ENCODE measurements at places on chromosomes 13 and 19.

DNA sequence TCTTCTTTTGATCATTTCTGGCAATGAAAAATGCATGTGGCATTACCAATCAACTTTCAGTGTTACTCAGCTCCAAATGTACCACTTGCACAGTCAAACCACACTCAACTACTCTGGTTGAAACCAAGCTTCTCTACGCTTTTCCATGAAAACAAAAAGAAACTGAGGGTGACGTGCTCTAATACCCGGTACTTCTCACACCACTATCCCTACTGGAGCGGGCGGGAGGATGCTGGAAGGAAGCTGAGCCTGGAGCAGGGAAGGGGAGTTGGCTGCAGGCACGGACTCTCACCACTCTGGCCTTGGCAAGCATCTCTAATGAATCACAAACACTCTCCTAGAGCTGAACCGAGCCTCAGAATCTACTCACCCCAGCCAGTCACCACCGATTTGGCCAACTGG is 48.2 kb downstream of the STK24 start:
- no peak for DNase-seq

DNA sequence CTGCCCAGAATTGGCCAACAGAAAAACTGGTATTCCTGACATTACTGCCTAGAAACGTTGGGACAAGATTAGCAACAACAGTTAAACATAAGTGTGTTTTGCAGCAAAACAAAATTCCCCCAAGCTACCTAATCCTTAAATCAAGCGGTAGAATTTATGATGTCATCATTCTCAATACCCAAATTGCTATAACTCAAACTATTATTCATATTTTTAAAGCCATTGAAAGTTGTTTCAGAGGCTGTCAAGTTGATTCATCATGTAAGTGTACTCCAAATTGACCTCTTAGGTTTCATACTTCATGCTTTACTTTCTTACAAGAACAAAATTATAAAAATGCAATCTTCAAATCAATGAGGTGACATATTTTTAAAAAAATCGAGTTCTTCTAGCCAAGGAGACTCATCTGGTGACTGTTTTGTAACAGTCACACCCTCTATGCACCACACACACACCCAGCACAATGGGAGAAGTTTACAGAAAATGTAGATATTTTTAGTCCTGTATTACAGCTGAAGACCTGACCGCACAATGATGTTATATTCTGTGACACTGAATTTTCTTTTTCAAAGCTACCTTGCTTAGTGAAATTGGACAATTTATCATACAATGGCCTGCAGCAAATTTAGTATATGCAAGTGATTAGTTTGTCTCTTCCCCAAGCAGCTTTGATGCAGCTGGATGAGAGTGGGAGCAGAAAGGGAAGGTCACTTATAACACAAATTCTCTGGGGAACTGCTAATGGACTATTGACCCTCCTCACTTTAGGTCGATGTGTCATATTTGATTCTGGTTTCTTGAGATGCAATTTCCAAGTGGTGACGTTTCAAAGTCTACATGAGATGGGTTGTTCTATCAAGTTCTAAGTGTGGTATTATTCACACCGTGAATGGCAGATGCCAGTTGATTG is 345.3 kb upstream of the OBI1 start:
- no peak for DNase-seq

- no peak for DNase-seq
Measured at GRCh38 chr13:46165485-46166223, 16.3 kb downstream of the LCP1 start.

GRCh38 chr19:2883686-2884439 is 16.7 kb downstream of the ZNF556 start:
- DNase-seq: no peak

GRCh38 chr19:6279620-6279930 is 200 bp downstream of the MLLT1 start:
- DNase-seq: no peak

DNA sequence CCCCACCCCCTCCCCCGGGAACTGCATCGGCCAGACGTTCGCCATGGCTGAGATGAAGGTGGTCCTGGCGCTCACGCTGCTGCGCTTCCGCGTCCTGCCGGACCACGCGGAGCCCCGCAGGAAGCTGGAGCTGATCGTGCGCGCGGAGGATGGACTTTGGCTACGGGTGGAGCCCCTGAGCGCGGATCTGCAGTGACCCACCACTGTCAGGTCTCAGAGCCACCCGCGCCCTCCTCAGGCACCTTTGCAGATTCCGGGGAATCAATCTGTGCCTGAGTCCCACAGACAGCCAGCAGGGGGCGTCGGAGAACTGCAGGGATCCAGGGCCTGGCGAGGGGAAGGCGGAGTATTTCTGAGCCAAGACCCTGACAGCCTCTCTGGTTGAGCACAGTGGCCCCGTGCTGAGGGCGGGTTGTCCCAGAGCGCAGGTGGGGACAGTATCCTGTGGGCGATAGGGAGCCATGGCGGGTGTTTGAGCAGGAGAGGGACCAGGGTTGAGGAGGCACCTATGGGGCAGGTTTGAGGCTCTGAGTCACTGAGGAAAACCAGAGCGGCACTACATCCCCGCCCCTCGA is 30.4 kb upstream of the CYP4F8 start:
- DNase-seq: no peak

GRCh38 chr13:26742691-26743358 is 17.8 kb downstream of the GPR12 start:
- no peak for DNase-seq

GRCh38 chr13:97696921-97697320 is 256.6 kb upstream of the IPO5 start:
- no peak for DNase-seq

- DNase-seq: no peak
Measured at GRCh38 chr19:57319869-57320179, 448 bp upstream of the ZNF543 start.

DNA sequence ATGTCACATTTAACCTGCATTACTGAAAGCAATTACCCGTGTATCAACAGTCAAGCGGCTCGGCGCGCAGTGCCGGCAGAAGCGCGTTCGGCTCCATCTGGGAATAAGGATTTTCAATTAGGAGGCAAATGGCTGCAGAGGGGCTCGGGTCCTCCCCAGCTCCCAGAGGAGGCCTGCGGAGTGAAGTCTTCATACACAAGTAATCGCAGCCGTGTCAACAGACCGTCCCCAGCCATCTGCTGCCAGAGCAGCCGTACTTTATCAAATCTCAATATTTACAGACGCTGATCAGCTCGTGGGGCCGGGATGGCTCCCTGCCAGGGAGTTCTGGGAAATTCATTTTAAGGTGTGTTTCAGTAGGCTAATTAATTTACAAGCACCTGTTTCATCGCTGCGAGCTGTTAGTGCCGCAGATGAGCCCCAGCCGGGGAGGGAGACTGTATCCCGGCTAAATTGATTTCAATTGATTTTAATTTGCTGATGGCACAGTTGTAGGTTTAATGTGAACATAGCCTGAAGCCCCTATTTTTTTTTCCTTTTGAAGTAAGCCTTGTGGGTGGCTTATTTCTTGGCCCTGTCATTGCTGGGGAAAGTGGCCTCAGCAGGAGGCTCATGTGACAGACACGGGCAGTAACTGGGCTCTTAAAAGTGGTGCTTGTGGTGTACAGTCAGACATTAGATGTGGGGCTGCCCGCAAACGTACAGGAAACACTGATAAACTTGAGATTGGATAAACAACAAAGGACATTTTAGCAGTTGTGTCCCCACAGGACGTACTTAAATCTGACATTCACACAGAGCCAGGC is 252.7 kb downstream of the TEX29 start:
- DNase-seq: no peak

DNA sequence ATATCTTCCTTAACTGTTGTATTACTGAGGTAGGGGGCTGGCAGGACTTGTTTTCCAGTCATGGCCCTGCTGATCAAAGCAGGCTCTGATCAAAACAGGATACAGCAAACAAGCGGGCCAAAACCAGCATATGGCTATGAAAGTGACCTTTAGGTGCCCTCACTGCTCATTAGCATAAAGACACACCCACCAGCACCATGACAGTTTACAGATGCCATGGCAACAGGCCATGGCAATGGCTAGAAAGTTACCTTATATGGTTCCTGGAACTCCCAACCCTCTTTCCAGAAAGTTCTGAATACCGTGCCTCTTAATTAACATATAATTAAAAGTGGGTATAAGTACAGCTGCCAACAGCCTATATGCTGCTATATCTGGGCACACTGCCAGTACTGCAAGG is 551.4 kb upstream of the SGCG start:
- no peak for DNase-seq

- DNase-seq: no peak
Measured at GRCh38 chr13:44402899-44403445, 29.3 kb downstream of the SERP2 start.

DNA sequence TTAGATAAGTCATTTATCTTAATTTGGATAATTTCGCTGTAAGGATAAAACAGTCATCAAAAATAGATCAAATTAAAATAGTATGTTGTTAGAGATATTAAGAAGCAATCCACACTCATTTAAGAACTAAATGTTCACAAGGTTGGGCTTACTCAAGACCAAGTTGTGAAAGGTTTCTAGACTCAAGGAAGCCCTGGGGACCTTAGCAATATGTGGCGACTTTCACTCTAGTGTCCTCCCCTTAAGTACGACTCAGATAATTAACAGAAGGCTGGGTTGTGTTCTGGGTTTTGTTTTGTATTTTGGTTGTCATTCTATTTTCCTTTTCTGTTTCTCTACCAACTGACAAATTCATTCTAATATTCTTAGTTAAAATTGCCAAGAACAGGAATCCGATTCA is 1008.0 kb downstream of the PCDH9 start:
- DNase-seq: no peak

DNA sequence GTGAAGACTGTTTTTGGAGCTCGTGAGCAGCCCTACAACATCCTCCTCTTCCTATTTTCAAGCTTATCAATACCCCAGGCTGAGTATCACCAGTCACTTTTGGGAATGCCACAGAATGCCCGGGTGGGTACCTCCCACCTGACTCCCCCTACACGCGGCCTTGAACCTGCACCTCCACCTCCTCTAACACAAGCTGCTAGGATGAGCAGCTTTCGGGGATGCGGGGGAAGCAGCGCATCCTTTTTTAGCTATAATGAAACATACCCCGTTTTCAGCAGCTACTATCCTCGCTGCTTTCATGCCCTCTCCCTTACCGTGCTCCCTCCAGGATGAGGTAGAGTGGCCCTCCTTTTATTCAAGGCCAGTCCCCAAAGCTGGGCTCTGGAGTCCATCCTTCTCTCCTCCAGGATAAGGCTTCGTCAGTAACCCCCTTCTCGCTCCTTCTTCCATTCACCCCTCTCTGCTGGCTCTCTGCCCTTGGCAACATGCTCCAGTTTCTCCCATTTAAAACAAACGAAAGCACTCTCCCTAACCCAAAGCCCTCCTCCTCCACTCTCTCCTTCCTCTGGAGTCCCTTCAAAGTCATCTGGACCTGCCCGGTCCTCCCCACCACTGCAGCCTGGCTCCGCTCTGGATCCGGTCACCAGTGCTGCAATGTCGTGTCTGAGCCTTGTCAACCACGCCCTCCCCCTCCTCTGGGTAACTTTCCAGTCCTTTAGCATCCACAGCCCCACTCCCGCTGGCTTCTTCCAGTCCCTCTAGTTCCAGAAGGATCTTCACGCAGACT is 55.3 kb downstream of the STK24 start:
- no peak for DNase-seq

GRCh38 chr13:41811588-41812021 is 149.3 kb downstream of the VWA8 start:
- no peak for DNase-seq

- DNase-seq: no peak
Measured at GRCh38 chr13:113746143-113746525, 12.9 kb upstream of the TMEM255B start.

GRCh38 chr13:78033509-78033908 is 114.9 kb upstream of the EDNRB start:
- no peak for DNase-seq

DNA sequence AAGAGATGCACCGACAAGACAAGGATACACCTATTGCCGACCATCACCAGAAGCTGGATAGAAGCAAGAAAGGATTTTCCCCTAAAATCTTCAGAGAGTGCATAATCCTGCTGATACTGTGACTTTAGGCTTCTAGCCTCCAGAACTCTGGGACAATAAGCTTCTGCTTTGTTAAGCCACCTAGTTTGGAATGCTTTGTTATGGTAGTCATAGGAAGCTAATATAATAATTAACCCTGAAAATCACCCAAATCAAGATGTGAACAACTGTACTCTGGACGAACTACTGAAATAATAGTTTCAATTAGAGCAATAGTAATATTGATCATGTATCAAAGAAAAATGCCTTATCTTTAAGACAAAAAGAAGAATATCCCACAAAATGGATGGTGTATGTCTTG is 524.6 kb downstream of the EFNB2 start:
- DNase-seq: no peak

DNA sequence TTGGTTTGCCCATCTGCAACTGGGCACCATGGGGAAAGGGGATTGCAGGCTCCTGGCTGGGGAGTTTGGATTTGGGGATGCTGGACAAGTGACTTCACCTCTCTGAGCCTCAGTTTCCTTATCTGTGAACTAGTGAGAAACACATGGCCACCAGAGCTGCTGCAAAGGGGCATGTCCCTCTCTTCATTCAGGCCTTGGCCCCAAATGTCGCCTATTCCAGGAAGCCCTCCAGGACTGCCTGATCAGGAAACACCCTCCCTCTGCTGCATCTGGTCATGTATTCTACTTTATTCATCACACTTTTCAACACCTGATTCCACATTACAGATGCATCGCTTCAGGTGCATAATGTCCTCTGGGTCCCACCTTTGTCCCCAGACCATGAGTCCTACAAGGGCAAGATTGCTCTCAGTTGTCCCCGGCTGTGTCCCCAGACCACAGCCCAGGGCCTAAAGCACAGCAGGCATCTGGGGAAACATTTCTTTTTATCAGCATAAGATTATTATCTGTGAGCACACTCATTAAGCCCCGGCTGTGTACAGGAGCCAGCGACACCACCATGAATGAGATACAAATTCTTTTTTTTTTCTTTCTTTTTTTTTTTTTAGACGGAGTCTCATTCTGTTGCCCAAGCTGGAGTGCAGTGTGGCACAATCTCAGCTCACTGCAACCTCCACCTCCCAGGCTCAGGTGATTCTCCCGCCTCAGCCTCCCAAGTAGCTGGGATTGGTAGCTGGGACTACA is 37.5 kb downstream of the ARRDC2 start:
- no peak for DNase-seq

GRCh38 chr19:5093297-5093928 is 124.5 kb downstream of the KDM4B start:
- no peak for DNase-seq

DNA sequence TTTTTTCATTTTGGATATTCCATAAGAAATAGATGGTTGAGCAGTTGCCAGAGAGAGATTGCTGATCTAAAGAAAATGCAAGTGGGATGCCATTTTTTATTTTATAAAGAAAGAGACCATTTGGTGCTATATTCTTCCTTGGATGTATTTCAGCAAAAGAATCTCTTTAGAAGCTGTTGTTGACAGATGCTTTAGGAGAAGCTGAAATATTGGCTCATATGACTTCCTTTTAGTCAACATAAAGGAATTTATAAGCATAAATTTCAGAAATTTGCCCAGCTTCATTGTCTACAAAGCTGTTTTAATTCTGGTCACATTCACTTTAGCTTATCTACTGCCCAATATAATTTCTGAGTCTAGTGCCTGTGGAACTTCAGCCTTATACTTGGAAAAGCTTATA is 36.9 kb downstream of the POLR1D start:
- no peak for DNase-seq

All from epithelial cell of prostate (primary cell).